ENCODE measurements at places on chromosomes 3 and 15.

DNA sequence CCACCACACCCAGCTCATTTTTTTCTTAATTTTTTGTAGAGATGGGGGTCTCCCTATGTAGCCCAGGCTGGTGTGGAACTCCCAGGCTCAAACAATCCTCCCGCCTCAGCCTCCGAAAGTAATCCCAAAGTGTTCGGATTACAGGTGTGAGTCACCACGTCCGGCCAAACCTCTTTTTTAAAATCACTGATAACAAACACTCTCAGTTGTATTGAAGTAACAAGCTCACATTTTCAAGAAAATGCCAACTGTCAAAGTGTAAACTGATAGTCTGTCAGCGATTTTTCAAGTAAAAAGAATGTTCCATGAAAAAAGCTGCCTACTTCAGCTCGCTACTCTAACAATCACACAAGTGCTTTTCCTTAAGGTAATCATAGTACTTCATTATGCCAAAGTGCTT, 33.4 kb downstream of the UBXN7 start:
- DNase-seq: no peak

GRCh38 chr3:13479332-13479581, 849 bp upstream of the HDAC11 start:
- DNase-seq: no peak

DNA sequence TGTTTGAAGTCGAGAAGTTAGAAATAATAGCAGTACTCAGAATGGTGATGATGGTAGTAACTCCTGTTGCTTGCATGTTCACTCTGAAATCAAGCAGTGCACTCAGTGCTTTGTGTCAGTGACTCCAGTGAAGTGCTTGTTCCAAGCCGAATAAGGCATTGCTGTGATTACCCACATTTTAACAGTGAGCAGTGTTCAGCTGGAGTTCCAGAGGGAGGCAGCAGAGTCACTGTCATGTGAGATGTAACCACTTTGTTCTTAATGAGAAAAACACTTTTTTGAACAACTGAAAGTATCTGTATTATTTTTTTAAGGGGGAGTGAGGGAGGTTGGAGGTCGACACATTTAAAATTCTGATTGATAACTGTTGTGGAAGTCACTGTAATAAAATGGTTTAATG, 3.7 kb downstream of the MDFIC2 start:
- DNase-seq: peak; percentile 10

- DNase-seq: no peak
Observed at GRCh38 chr15:101437618-101438481, 51.7 kb downstream of the PCSK6 start.

- no peak for DNase-seq
Observed at GRCh38 chr15:90225504-90226234, 8.1 kb downstream of the CIB1 start.

DNA sequence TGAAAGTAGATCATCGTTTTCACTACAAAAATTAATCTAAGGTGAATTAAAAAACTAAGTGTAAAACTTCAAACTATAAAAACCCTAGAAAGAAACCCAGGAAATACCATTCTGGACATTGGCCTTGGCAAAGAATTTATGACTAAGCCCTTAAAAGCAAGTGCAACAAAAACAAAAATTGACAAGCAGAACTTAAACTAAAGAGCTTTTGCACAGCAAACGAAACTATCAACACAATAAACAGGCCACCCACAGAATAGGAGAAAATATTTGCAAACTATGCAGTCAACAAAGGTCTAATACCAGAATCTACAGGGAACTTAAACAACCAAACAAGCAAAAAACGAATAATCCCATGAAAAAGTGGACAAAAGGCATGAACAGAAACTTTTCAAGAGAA, 302.0 kb downstream of the CHST2 start:
- DNase-seq: peak; percentile 42

GRCh38 chr3:41907330-41908073, 54.4 kb downstream of the ULK4 start:
- DNase-seq: no peak

GRCh38 chr3:101643009-101643844, 33.7 kb downstream of the ZBTB11 start:
- DNase-seq: no peak

GRCh38 chr3:132867526-132867925, 145.3 kb upstream of the NPHP3 start:
- no peak for DNase-seq
